ENCODE measurements at places on chromosomes 2 and 18.

- no peak for DNase-seq
Measured at GRCh38 chr18:50636366-50637057, 76.6 kb downstream of the MAPK4 start.

DNA sequence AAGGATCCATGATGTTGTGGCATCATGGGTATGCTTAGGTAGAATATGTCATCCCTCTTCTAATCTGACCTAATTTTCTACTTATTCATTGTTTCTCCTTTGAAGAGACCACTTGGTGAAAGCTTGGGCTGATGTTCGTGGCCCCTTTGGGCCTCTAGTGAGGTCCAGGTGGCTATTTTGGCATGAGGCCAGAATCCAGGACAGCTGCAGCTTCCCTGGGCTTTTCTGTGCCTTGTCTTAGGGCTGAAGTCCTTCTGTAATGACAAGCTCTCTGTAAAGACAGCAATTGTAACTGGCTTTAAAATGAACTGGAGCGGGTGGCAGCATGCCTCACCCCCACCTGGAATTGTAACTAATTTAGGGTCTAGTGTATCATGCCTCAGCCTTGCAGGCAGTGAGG, 15.6 kb upstream of the MC2R start:
- DNase-seq = no peak

- DNase-seq = no peak
Measured at GRCh38 chr18:74266161-74266560, 25.6 kb downstream of the CYB5A start.

- peak; percentile 40 for DNase-seq
Measured at GRCh38 chr2:207528980-207529329, 807 bp upstream of the CREB1 start.

- DNase-seq = no peak
Measured at GRCh38 chr2:105597806-105598803, 146.6 kb upstream of the NCK2 start.

GRCh38 chr18:8870528-8870927, 165.2 kb downstream of the MTCL1 start:
- DNase-seq = no peak

DNA sequence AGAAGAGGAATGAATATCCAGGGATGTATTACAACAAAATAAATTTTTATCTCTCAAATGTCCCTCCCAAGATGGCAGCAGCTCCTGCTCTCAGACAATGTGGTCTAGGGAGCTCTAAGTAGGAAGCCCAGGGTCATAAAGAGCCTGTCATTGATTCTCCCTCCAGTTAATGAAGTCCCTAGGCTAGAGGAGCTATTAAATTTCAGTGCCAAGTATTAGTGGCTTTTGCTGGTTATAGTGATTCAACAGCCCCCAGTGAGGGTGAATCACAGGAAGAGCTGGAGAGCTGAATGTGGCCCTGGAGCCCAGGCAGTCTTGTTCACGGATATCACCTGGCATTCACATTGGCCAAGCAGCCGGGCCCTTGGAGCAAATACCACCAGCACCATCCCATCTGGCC, 109.8 kb upstream of the YPEL5 start:
- no peak for DNase-seq

DNA sequence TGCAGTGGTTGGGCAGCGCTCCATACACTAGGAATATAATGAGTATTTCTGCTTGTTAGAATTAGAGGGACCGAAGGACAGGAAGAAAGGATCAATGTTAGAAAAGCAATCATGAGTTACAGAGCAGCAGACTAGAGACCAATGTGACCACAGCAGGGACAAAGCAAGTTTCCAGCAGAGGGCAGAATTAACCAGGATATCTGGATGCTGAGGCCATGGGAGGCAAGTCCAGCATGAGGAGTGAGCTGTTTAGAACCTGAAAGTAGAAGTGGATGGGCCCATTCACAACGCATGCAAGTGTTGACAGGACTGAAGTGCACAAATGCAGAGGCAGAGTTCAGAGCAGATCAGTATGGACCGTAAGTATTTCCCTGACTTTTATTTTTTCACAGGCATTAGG, 910.4 kb upstream of the GYPC start:
- no peak for DNase-seq

GRCh38 chr2:38527338-38528007, 75.3 kb downstream of the HNRNPLL start:
- no peak for DNase-seq
